ENCODE measurements at places on chromosomes 4 and X. TPM values are rescaled to one million over a fixed set of nuclear protein-coding genes. Genes with fewer than 3 reads are reported as not detected.

Gene SPANXD
- total RNA-seq = not detected

Gene KLF8
- 1.0 TPM for total RNA-seq

Gene ACE2
- total RNA-seq = not detected

Gene CT45A3
- not detected for total RNA-seq

Gene SLC49A3
- total RNA-seq = 3.9 TPM

Gene MTTP
- 0.26 TPM for total RNA-seq

Gene PTCHD1
- not detected for total RNA-seq

Gene G3BP2
- total RNA-seq = 143 TPM

Gene MTM1
- total RNA-seq = 10.0 TPM

Gene NAP1L5
- total RNA-seq = 8.9 TPM

Gene LANCL3
- total RNA-seq = not detected

Gene PDCL2
- not detected for total RNA-seq

DNA sequence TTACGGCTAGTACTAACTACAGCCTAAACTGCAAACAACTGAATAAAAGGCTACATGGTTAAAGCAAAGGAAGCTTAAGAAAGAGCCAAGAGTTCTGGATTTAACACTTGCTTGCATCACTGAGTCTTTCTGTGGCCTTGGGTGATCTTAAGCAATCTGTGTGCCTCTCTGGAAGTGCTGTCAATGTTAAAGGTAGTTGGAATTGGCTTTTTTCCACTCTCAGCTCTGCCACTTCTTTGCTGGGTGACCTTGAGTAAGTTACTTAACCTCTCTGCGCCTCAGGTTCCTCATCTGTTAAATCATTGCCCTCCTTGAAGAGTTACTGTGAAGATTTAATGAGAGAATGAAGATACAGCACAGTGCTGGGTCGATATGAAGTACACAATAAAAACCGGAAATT, 15.7 kb downstream of the SLC2A9 start:
- no peaks in the 10 kb centered on the region for H3K36me3 ChIP-seq
- no peaks in the 10 kb centered on the region for H3K27me3 ChIP-seq
- H3K4me3 ChIP-seq = no peak overlapping the region

DNA sequence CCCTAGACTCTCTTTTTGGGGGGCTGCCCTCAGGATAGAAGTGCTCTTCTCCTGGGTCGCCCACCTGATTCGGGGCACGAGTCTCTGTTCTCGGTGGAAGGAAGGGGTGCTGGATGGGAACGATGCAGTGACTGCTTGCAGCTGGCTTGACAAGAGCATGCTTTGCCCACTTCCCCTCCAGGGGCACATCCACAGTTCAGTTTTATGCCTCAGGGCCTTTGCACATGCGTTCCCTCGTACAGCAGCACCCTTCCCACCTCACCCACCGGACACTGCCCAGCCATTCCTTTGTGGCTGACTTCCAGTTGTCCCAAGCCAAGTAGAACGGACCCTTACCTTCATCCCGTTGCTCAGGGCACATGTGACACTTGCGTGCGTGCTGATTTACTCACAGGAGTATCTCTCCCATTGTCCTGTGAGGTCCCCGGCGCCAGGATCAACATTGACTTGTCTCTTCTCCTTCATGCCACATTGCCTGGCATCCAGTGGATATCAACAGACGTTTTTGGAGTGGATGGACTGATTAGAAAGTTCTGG, 60.0 kb downstream of the C4orf50 start:
- no peak overlapping the region for H3K27ac ChIP-seq
- no peak for DNase-seq
- H3K27me3 ChIP-seq = no peaks in the 10 kb centered on the region
- H3K36me3 ChIP-seq = no peaks in the 10 kb centered on the region
- H3K4me1 ChIP-seq = no peaks in the 10 kb centered on the region

- H3K4me1 ChIP-seq = no peaks in the 10 kb centered on the region
- H3K27ac ChIP-seq = no peak overlapping the region
- H3K4me3 ChIP-seq = no peak overlapping the region
- DNase-seq = no peak
- no peaks in the 10 kb centered on the region for H3K36me3 ChIP-seq
- H3K27me3 ChIP-seq = no peaks in the 10 kb centered on the region
These were observed 389.3 kb upstream of the EPHA5 start for GRCh38 chr4:66059556-66059955.

DNA sequence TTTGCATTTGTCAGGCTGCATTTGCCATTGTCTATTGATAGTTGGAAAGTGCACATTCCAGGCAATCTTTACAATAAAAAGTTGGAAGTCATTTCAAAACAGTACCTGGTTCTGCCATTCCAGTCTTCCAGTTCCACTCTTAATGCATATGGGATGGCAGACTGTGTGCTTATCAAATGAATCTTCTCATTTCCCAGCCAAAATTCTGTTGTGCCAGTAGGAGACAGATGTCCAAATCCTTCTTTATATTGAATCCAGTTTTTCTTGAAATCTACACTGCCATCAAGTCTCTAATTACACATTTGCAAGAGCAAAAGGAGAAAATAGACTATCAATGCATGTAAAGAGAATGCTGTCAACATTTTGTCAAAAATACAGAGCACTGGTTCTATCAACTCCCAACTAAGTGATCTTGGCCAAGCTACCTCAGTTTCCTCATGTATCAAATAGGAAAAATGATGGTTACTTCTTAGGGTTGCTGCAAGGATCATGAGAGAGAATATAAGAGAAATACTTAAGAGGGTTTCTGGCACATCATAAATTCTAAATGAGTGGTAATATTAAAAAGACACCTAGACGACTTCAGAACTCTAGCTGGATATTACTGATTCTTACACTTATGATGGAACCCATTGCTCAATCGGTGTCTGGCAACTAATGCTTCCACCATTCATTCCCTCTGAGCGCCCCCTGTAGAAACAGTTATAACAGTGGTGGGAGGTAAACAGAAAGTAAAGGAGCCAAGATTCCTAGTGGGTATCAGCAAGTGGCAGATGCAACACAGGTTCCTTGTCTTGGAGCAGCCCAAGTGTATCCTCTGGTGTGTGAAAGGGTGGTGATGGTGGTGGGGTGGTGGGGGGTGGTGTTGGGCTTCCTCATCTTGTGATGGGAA, 3.8 kb downstream of the FGG start:
- no peaks in the 10 kb centered on the region for H3K36me3 ChIP-seq
- no peaks in the 10 kb centered on the region for H3K27me3 ChIP-seq
- no peak overlapping the region for H3K4me3 ChIP-seq
- no peak overlapping the region for H3K27ac ChIP-seq
- H3K4me1 ChIP-seq = no peaks in the 10 kb centered on the region
- DNase-seq = no peak

- DNase-seq = peak; percentile 23
- no peak overlapping the region for H3K4me3 ChIP-seq
- peaks cover 2% of the 10 kb centered on the region for H3K4me1 ChIP-seq
- H3K27ac ChIP-seq = no peak overlapping the region
These were observed 1.1 kb upstream of the NLGN3 start for GRCh38 chrX:71143508-71143907.

GRCh38 chrX:821327-822107, 190.9 kb downstream of the SHOX start:
- H3K27me3 ChIP-seq = no peaks in the 10 kb centered on the region
- H3K27ac ChIP-seq = no peak overlapping the region
- no peak for DNase-seq
- no peaks in the 10 kb centered on the region for H3K4me1 ChIP-seq

GRCh38 chr4:6663596-6664393, 23.3 kb downstream of the MRFAP1 start:
- H3K27me3 ChIP-seq = peaks cover 17% of the 10 kb centered on the region
- no peaks in the 10 kb centered on the region for H3K4me1 ChIP-seq
- no peaks in the 10 kb centered on the region for H3K36me3 ChIP-seq
- no peak overlapping the region for H3K4me3 ChIP-seq
- no peak for DNase-seq

GRCh38 chr4:152679414-152680281, at the start of gene TMEM154:
TSS of gene TMEM154 (minus strand) at chr4:152679997. CDS start at chr4:152679933, 64 bp downstream.
- peak within 1 kb of the TSS; percentile 6 for H3K27ac ChIP-seq
- peaks cover 3% of the 10 kb centered on the region for H3K4me1 ChIP-seq
- no peaks in the 10 kb centered on the region for H3K27me3 ChIP-seq
- no peaks in the 10 kb centered on the region for H3K36me3 ChIP-seq
- H3K4me3 ChIP-seq = peak within 1 kb of the TSS; percentile 65
- peak; percentile 69 for DNase-seq

- DNase-seq = peak; percentile 96
- peaks cover 2% of the 10 kb centered on the region for H3K4me1 ChIP-seq
- no peak overlapping the region for H3K4me3 ChIP-seq
- no peak overlapping the region for H3K27ac ChIP-seq
- H3K36me3 ChIP-seq = no peaks in the 10 kb centered on the region
These were observed 5.1 kb upstream of the DCLK2 start for GRCh38 chr4:150072906-150073714.

DNA sequence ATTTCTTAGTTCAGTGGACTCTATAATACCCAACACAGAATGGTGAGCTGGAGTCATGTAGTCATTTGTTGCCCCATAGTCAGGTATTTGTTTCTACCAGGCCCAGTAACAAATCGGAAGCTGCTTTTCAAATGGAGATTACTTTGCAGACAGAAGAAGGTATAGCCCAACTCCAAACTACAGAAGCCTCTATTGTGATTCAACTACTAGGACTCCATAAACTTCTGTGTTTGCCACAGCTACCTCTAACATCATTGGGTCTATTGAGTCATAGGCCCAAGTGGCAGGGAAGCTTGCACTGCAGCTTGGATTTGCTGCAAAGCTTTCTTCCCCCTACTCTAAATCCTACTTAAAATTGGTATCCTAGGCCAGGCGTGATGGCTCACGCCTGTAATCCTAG, 148.8 kb upstream of the STK26 start:
- no peak overlapping the region for H3K4me3 ChIP-seq
- H3K27ac ChIP-seq = no peak overlapping the region

- no peaks in the 10 kb centered on the region for H3K27me3 ChIP-seq
- DNase-seq = no peak
- no peaks in the 10 kb centered on the region for H3K4me1 ChIP-seq
- H3K36me3 ChIP-seq = no peaks in the 10 kb centered on the region
- no peak overlapping the region for H3K27ac ChIP-seq
- no peak overlapping the region for H3K4me3 ChIP-seq
These were observed 166.5 kb upstream of the SLIT2 start for GRCh38 chr4:20085156-20085555.

DNA sequence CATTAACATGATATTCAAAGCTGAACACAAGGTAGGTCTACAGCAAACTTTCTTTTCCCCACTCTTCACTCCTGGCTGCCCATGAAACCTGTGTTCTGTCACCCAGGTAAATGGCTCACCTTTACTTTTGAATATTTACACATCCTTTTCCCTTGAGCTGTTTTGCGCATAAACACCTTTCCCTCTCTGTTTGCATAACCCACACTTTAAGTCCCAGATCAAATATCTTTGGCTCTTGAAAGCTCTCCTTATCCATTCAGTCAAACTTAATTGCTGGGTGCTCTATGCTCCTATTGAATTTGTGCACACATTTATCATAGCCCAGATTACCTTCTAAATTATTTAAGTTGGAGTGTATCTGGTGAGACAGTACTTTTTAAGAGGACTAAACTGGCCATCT, 51.7 kb upstream of the ATP8A1 start:
- H3K4me1 ChIP-seq = no peaks in the 10 kb centered on the region
- DNase-seq = no peak
- no peaks in the 10 kb centered on the region for H3K27me3 ChIP-seq
- H3K27ac ChIP-seq = no peak overlapping the region
- no peaks in the 10 kb centered on the region for H3K36me3 ChIP-seq
- H3K4me3 ChIP-seq = no peak overlapping the region

DNA sequence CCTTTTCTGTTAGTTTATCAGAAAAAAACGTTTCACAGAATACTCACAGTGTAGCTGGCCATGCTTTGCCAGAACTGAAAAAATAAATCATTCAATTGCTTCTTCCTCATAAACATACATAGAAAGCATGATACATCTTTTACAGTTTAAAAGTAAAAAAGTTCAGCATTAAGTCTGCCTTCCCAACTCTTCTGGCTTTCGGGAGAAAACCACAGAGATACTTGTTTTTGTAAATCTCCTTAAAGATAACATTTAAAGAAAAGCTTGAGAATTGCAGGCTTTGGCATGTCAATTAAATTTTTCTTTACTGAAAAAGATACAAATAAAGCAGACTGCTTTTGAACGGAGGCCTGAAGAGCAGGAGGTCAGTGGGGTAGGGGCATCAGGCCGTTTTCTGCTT, 66.8 kb downstream of the SEC24D start:
- no peaks in the 10 kb centered on the region for H3K27me3 ChIP-seq
- DNase-seq = no peak
- H3K4me1 ChIP-seq = peaks cover 10% of the 10 kb centered on the region
- peaks cover 10% of the 10 kb centered on the region for H3K36me3 ChIP-seq

- no peak overlapping the region for H3K4me3 ChIP-seq
- H3K27ac ChIP-seq = no peak overlapping the region
- H3K36me3 ChIP-seq = no peaks in the 10 kb centered on the region
- H3K4me1 ChIP-seq = no peaks in the 10 kb centered on the region
- H3K27me3 ChIP-seq = no peaks in the 10 kb centered on the region
- peak; percentile 45 for DNase-seq
These were observed 81.2 kb upstream of the GPM6B start for GRCh38 chrX:13898083-13898482.

- peak; percentile 64 for DNase-seq
- H3K4me3 ChIP-seq = no peak overlapping the region
- H3K27ac ChIP-seq = no peak overlapping the region
- no peaks in the 10 kb centered on the region for H3K27me3 ChIP-seq
These were observed 70.8 kb downstream of the PPARGC1A start for GRCh38 chr4:23819041-23819511.

GRCh38 chrX:44765556-44765955, 78.3 kb upstream of the DUSP21 start:
- no peaks in the 10 kb centered on the region for H3K4me1 ChIP-seq
- H3K4me3 ChIP-seq = no peak overlapping the region
- no peak for DNase-seq
- H3K27ac ChIP-seq = no peak overlapping the region
- H3K27me3 ChIP-seq = no peaks in the 10 kb centered on the region

DNA sequence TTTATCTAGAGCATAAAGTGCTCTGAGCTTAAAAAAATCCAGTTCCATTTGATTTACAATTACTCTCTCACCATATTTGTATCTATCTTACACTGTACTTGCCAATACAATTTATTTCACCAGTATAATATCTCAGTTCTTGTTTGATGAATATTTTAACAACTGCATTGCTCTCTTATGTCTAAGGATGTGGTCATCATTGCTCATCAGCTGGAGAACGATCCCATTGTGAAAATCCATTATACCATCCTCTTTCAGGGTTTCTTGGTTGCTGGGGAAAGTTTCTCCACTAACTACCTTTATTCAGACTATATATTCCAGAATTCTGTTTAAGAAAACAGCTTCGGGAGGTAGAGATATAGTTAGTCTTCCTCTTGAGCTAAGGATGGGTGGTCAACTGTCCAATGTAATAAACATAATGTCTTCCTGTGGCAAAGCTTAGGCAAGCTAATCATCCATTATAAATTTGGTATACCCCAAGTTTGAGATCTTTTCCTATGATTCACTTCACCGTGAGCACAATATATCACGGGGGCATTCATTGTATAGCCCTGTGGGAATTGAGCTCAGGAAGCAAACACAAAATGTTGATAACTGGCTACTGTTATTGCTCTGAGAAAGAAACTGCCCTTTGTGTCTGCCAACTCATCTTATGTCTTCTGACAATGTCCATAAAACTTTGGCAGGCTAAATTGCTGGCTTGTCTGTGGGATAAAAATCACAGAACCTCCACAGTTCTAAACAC, 2361.9 kb downstream of the ARAP2 start:
- H3K27ac ChIP-seq = no peak overlapping the region
- no peaks in the 10 kb centered on the region for H3K27me3 ChIP-seq
- H3K36me3 ChIP-seq = no peaks in the 10 kb centered on the region
- DNase-seq = peak; percentile 3
- no peaks in the 10 kb centered on the region for H3K4me1 ChIP-seq

GRCh38 chr4:112348488-112349158, 51.5 kb downstream of the ALPK1 start:
- H3K27me3 ChIP-seq = no peaks in the 10 kb centered on the region
- no peaks in the 10 kb centered on the region for H3K36me3 ChIP-seq
- no peak overlapping the region for H3K27ac ChIP-seq
- peak overlapping the region; percentile 9 for H3K4me3 ChIP-seq
- peak; percentile 89 for DNase-seq
